ENCODE measurements at places on chromosomes 5 and 9.

DNA sequence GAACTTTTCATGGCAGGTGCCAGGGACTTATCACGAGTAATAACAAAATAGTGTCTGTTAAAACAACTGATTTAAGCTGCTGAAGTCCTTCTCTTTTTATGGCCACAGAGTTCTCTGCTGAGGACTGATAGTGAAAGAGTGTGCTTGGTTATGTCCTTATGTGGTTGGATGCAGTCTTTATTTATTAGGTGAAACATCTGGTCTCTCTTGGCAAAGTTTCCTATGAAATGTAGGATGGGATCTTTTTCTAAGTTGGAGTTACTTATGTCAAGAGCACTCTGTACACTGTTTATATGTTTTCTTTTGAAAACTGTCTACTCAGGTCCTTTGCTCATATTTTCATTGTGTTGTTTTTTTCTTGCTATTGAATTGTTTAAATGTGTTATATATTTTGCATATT, 1816.1 kb upstream of the C9orf72 start:
- DNase-seq = no peak

- no peak for DNase-seq
Measured at GRCh38 chr9:131709771-131710431, 30.0 kb downstream of the RAPGEF1 start.

- no peak for DNase-seq
Measured at GRCh38 chr5:10479154-10479721, 37.6 kb downstream of the ROPN1L start.

- DNase-seq = no peak
Measured at GRCh38 chr5:123651234-123651633, 139.3 kb downstream of the CSNK1G3 start.

DNA sequence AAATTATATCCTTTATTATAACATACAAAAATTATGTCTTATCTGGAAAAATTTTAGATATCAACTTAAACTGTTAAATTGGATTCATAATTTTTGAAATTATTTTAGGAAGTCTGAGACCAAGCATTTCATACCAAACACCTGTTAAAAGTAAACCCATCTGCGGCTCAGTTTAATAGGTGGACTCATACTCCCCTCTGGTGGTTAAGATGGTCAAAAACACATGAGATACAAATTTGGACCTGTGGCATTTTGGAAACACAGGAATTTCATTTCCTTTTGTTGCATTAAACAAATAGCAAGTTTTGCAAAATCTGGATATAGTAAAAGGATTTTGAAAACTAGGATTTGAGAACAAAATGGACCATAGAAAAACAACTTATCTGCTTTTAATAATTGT, 53.7 kb downstream of the RGMB start:
- DNase-seq = no peak

- DNase-seq = no peak
Measured at GRCh38 chr9:84163052-84163650, 177.4 kb downstream of the SLC28A3 start.

GRCh38 chr5:40733879-40734563, 21.7 kb downstream of the TTC33 start:
- DNase-seq = no peak

GRCh38 chr9:126510564-126510963, 103.2 kb upstream of the LMX1B start:
- no peak for DNase-seq

GRCh38 chr5:93151896-93152295, 429.1 kb downstream of the NR2F1-AS1 start:
- DNase-seq = no peak

DNA sequence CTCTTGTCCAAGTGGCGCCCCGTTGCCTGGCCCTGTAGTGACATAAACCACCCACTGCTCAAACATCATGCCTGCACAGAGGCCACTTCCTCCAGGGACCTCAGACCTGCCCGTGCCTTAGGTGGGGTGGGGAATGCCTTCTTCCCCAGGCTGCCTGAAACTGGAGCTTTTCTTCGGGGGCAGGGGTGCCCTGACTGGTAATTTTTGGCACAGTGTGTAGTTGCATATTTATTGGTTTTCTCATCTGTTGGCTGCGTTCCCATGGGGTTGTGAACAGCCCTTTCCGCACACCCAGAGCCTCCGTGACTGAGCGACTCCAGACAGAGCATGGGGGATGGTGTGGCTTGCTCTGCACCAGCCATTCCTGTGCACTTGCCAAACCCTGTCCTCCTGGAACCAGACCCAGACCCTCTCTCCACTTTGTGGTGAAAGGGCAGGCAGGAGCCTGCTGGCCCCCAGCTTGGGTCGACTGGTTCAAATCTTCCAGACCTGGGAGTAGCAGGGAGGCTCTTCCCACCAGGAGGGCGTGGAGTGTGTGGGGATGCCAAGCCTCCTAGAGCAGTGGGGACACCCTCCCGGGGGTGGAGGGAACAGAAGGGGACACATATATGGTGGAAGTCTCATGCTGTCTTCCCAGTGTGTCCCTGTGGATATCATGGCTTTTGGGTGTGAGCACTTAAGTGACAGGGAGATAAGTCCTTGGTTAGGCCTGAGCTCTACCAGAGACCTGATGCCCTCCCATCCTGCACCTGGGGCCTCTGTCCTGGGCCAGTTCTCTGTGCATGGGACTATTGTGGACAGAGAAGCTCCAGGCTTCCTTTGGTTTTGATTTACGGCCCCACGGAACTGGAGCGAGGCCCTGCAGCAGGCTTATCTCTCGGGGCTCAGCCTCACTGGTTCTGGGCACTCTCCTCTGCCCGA, 39.6 kb downstream of the WNK2 start:
- DNase-seq = no peak

DNA sequence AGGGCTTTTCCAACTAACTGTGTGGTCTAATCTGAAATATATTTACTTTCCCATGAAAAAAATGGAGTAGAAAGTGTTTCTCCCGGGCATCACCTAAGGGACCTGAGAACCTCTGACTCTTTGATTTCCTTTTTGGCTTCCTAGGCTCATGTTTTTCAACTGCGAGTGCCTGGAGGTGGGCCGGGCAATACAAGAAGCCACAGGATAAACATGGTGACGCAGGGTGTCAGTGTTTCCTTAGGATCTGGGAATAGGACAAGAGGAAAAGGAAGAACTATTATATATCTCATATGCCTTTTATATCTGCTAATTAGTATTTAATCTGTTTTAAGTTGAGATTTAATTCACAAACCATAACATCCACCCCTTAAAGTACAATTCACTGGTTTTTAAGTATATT, 11.4 kb upstream of the LECT2 start:
- no peak for DNase-seq

DNA sequence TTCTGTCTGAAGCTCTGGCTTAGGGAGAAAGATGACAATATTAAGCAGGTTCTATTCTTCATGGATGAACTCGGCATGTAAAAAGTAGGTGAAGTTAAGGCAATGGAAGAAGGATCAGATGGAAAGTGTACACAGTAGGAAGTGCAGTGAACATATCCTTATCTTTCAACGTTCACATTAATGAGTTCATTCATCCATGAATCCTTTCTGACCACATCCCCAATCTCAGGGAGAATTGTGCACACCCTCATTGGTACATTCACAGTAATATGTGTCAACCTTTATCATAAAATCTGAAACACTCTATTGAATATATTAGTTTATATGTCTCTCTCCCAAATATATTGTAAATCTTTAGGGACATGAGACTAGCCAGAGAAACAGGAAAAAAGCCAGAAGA, 5.5 kb downstream of the GIN1 start:
- no peak for DNase-seq

DNA sequence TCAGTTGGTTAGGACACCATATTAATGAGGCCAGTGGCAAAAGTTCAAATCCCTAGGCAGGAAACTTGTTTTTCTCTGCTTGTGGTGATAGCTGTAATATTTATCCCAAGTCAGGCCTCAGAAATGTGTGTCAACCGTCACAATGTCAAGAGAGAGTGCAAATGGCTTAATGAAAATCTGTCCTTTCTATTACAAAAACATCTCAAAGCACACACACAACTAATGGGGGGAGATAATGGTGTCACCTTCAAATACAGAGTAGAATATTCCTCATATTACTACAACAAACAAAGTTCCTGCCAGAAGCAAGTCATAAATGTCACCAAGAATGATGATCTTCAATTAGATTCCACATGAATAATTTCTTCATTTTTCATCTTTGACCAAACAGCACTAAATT, 127.2 kb upstream of the MARCHF11 start:
- DNase-seq = no peak

DNA sequence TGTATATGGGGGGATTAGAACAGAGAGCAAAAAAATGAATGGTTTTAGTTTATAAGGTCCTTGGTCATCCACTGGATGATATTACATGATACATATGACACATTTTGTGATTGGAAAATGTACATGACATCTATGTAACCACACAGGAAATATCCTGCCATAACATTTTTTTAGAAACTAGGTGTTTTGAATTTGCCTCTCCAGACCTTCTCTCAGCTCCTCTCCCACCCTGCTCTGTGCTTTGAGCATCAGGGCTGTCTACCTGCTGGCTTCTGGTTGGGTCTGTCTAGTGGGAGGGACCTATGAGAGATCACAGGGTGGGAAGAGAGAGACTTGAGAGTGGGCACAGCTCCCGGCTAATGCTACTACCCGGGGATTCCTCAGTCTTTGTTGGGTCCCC, 24.4 kb downstream of the AKNA start:
- DNase-seq = no peak

GRCh38 chr5:95655575-95655974, 9.0 kb downstream of the RFESD start:
- DNase-seq = no peak

DNA sequence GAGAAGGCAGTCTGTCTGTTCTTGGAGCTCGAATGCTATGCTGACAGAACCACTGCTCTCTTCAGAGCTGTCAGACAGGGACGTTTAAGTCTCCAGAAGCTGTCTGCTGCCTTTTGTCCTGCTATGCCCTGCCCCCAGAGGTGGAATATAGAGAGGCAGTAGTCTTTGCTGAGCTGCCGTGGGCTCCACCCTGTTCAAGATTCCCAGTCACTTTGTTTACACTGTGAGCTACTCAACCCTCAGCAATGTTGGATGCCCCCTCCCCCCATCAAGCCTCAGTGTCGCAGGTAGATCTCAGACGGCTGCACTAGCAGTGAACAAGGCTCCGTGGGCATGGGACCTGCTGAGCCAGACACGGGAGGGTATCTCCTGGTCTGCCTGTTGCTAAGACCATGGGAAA, 344.2 kb downstream of the TMEM161B start:
- DNase-seq = no peak

DNA sequence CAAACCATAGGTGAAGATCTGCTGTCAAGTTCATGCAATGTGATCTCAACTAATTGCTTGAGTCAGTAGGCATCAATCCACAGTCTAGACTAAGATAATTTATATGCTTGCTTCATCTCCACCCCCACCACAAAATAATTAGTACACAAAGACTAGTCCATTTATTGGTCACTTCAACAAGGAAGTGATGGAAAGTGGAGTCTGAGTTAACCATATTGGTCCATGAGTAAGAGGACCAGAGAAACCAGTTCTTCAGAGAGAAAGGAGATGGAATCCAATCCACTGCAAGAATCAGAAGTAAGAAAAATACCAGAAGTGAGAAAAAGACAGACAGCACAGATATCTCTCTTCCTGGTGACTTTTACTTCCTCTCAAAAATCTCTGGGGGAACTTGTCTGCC, 366.5 kb downstream of the CHSY3 start:
- DNase-seq = no peak

- no peak for DNase-seq
Measured at GRCh38 chr5:96775689-96776088, 32.1 kb downstream of the ERAP1 start.

GRCh38 chr5:39079147-39079546, 4.9 kb upstream of the RICTOR start:
- no peak for DNase-seq

GRCh38 chr9:12954441-12954840, 179.6 kb downstream of the LURAP1L start:
- DNase-seq = no peak

- no peak for DNase-seq
Measured at GRCh38 chr5:86030753-86031152, 587.0 kb upstream of the COX7C start.

DNA sequence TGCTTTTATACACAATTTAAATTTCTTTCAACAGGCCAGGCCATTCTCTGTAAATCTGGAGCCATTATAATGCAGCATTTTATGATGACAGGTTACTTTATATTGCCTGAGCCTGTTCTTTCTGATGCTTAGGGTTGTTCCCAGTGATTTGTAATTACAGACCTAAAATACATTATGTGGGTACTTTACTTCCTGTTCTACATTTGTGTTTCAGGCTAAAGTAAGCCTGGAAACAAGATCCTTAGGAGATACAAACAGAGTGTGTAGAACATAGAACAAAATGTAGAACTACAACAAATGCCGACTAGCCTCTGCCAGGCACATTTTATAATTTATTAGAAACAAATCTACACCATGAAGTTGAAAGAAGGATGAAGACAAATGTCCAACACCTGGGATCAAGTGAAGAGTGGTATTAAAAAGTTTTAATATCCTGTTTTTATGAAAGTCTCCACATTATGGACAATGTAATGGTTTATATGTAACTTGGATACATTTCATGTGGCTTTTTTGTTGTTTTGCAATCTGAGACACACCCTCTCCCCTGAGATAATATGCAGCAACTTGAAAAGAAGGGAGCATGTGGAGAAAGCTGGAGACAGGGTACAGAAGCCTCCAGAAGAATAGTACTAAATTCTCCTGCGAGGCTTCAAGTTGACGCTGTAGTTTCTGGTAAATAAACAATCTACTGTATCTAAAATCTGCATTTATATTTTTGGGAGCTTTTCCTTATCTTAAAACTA, 46.9 kb downstream of the VCAN start:
- DNase-seq = no peak

DNA sequence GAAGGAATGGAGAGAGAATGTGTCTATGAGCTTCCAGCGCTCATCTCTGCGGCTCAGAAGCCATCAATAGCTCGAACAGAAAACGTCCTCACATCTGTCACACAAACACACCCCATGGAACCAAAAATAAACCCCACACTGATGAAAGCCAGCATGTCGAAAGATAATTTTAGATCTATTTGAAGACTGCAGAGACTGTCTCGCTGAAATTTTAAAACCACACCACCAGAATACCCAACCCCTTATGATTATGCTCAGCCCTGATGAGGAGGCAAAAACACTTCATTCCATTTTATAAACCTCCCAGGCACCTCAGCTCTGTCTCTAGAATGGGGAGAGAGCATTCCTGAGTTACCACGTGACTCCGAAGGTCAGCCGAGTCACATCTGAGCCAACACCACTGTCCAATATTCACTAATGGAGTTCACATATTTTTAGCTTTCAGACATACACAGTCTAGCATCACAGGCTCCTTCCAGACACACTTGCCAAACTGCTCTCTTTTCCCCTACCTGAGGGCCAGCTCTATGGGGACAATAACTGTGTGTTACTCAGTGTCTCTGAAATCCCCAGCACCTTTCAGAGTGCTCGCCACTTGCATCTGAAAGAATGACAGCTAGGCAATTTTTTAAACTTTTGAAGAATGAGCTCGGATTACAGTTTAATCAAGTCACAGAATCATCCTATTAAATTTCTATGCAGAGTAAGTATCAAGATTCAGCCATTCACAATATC, 63.2 kb downstream of the SERINC5 start:
- peak; percentile 40 for DNase-seq

DNA sequence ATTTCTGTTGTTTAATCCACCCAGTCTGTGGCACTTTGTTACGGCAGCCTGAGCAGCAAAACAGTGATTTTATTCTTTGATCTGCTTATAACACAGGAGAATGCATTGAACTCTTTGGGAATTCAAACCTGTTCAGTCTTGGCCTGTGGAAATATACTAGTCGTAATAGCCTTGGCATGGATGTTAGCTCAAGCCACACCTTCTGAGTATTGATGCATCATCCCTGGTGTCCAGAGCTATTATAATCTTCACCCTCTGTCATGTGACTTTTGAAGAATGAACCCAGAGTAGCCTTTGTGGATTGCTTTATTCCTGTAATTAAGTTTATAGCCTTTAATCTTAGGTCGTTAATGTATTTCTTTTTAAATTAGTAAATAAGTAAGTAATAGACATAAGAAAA, 50.8 kb upstream of the TEX48 start:
- DNase-seq = no peak
